ENCODE measurements at places on chromosomes 2 and 18.

GRCh38 chr2:233354500-233354924 lies 218 bp downstream of the DGKD start:
- DNase-seq, result no peak

- no peak for DNase-seq
Measured at GRCh38 chr2:105943977-105944376, 199.3 kb downstream of the NCK2 start.

DNA sequence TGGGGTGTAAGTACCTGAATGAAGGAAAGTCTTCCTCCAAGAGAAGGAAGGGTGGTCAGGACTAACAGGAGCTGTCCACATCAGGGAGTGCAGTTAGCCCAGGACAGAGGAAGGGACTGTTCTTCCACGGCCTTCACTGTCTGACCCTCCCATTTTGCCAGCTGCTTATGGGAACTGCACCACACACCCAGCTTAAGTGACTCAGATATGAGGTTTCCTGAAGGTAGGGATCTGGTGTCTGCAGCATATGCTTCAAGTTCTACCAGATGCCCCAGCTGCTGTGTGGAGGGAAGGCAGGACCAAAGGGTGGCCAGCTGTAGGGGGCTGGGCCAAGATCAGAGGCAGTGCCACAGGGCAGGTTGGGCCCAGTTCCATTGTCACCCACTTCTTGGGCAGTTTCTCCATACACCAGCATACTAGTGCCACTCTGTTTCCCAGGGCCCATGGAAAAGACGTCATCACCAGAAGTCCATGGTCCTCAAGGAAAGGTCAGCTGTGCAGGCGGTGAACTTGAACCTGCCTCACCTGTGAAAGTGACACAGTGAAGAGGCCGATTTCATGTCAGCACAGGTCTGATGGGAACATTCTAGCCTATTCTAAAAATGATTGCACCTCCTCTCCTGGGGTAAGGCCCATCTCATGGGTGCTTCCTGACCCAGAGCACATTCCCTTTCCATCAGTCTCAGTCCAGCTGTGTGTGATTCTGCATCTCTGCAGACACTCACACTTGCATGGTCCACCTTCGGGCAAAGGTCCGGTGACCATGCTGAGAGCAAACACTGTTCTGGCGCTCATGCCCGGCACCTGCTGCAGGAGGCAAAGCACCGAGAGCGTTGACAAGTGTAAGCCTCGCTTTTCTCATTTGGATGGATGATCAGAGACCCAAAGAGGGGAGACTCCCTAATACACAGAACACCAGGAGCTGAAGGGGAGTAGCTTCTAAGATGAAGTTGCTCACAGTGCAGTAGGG lies 68.0 kb downstream of the ACAA2 start:
- no peak for DNase-seq

DNA sequence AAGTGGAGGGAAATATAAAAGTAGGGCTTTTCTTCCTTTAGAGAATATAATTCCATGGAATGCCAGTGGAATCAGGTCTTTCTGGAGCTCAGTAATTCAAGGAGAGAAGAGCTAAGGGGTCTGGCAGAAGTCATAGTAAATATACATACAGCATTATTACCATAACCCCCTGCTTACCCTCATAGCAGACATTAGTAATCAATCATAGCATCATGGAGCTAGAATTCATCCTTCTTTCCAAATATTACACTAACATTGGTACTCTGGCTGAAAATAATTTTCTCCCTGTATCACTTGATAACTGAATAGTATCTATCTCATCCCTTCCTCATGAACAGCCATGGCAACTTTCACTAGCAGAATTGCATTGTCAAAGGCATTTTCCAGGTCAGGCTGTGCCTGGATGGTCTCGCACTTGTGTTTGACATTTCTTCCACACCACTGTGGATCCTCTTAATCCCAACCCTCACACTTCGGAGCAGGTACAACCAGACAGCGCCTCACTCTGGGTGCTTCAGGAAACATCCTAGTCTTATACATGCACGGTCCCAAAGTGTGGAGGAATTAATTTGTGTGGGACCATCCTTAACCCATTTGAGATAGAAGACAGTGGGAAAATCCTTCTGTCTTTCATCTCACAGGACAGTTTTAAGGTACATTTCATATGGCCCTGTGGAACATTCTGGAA lies 84.2 kb upstream of the SEC11C start:
- DNase-seq, result peak; percentile 34

DNA sequence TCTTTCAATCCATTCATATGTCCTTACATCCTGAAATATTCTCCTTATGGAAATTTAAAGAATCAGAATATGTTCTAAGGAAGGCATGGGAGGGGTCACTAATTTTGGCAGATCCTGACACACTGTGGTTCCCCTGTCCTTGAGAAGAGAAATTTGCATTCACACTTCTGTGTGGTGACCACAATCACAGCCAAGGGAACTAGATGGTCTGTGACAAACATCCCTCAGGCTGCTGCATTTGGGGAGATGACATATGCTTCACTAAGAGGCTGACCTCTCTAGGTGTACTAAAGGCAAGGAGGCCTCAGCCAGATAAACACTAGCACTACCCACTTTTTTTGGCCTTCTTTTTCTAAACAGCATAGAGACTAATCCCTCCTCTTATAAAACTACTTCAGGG lies 129.6 kb downstream of the MREG start:
- no peak for DNase-seq

- peak; percentile 90 for DNase-seq
Measured at GRCh38 chr18:46073474-46074331, 1.6 kb upstream of the PSTPIP2 start.

- no peak for DNase-seq
Measured at GRCh38 chr18:12008181-12008767, 27.0 kb downstream of the IMPA2 start.

DNA sequence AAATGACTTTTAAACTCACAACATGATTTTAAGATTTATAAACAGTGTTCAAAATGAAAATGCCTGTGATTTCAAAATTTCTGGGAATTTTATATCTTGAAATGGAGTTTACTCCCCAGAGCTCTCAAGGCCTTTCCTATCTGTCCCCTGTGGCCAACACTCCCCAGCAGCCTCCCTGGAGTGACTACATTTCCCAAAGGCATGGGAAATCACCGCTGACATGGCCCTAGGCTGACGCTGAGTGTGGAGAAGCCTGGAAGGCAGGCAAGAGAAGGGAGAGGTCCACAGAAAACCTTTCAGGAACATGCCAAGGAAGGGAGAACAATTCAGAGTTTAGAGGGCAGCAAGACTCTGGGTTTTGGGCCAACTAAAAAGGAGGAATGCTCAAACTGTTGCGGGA lies 20.2 kb upstream of the ZFP36L2 start:
- DNase-seq, result no peak

GRCh38 chr2:143071185-143071876 lies 57.9 kb upstream of the ARHGAP15 start:
- no peak for DNase-seq

Measured in osteoblast (primary cell).